Hematopoietic multipotent progenitor cell treated with erythropoietin and hydrocortisone succinate and interleukin-3 and kit ligand, for 4 days (in vitro differentiated cells): ENCODE measurements at places on chromosomes 1 and 21.

DNA sequence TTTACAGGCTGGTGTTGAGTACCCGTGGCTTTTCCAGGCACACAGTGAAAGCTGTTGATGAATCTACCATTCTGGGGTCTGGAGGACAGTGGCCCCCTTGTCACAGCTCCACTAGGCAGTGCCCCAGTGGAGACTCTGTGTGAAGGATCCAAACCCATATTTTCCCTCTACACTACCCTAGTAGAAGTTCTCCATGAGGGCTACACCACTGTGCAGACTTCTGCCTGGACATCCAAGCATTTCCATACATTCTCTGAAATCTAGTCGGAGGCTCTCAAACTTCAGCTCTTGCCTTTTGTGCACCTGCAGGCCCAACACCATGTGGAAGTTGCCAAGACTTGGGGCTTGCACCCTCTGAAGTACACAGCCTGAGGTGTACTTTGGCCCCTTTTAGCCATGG is 227.8 kb downstream of the BACH1 start:
- DNase-seq, result no peak

DNA sequence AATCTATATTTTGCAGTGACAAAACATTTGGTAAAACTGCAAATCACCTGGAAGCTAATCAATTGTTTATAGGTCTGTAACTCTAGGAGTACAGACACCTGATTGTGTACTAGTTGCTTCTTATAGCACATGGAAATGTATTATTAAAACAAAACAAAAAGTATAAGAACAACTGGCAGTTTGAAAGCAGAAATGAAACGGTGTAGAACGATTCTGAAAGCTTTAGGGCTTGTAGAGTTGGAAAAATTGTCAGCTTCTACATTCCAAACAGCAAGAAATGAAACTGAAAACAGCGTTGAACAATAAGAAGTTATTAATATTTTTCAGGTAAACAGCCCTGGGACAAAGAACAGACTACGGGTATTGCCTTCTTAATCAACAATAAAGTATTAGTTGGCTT is 273.3 kb downstream of the OLFM3 start:
- no peak for DNase-seq

- no peak for DNase-seq
These were observed 149.8 kb downstream of the NCAM2 start for GRCh38 chr21:21148009-21148408.

- DNase-seq, result no peak
These were observed 88.4 kb downstream of the PDE4B start for GRCh38 chr1:65881067-65881594.

- DNase-seq, result peak; percentile 86
These were observed 710 bp upstream of the SLC30A1 start for GRCh38 chr1:211579440-211580302.

DNA sequence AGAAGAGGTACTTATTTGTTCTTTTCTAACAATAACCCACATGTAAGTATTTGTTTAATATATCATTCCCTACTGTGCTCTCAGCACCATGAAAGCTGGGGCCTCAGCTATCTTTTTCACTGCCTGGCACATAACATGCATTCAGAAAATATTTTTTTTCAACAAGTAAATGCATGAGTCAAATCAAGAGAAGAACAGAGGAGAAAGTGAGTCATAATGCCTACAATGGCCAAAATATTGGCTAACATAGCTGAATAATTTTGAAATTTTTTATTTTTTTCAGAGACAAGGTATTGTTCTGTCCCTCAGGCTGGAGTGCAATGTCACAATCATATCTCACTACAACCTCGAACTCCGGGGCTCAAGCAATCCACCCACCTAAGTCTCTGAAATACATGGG is 252.2 kb upstream of the ADAMTS5 start:
- no peak for DNase-seq

- peak; percentile 71 for DNase-seq
These were observed 19.2 kb downstream of the CRCT1 start for GRCh38 chr1:152533327-152533938.

GRCh38 chr1:215766521-215766920 is 199.4 kb downstream of the KCTD3 start:
- no peak for DNase-seq

- DNase-seq, result no peak
These were observed 53.0 kb upstream of the CNN3 start for GRCh38 chr1:94979656-94980581.

- no peak for DNase-seq
These were observed 288.7 kb downstream of the SPATA17 start for GRCh38 chr1:217919683-217920388.

DNA sequence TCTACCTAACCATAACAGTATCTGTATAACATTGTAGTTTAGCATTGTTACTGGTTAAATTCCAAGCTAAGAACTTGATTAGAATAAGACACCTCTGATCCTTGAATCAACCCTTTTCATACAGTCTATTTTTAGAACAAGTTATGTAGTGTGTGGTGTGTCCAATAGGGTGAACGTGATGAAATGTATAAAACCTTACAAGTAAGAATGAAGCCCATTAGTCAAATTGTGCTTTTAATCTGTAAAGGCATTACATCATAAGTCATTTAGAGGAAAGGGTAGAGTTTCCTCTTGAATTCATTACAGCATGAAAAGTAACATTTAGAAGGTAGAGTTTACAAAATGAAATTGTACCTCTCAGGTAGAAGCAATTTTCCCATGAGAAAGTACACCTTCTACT is 479.2 kb downstream of the LTN1 start:
- DNase-seq, result no peak

DNA sequence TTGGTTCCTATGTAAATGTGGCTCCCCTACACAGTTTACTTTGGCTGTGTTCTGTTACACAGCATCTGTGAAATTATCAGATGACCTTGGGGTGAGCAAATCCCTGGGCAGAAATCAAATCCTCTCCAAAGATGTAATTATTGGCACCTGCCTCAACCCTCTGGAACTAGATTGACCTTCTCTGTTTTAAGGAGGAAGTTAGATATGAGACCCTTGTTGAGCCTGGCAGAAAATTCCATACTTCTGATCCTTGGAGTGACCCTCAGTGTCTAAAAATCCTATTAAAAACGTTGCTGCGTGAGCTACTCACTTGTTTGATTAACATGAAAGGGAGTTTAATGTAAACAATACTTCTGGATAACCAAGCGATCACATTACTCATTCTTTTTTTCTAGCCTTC is 122.0 kb downstream of the CLIC6 start:
- DNase-seq, result no peak

DNA sequence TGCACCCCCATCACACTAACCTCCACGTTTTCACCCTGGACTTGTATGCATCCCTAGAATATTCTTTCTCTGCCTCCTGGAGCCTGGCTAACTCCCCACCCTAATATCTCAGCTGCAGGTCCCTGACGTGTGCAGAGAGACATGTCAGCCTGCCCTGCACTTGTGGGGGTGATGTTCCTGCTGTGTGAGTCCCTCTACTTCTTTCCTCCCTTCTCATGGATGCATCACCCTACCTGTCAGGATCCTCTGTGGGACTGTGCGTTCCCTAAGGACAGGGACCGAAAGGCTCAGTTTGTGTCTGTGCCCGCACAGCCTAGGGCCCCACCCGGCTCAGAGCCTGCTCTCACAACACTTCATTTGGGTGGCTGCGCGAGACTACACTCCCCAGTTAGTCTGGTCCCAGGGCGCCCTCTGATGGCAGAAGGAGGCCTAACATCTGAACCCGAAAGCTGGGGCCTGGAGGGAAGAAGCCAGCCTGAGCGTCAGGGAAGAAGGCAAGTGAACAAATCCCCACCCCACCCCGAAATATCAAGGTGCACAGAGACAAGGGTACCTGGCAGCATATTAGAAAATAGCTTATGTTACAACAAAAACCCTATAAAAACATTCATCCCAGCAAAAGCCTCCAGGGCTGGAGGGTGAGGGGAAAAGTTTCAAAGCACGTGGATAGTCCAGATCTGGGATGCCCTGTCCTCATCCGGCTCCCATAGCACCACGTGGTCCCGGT is 3.7 kb downstream of the CD52 start:
- DNase-seq, result peak; percentile 96

GRCh38 chr1:104648269-104648691 is 898.6 kb downstream of the AMY1C start:
- peak; percentile 55 for DNase-seq

GRCh38 chr1:1669468-1670440 is 10.9 kb upstream of the CDK11B start:
- DNase-seq, result no peak

- DNase-seq, result no peak
These were observed 130.2 kb downstream of the IFI44 start for GRCh38 chr1:78779831-78780230.

GRCh38 chr1:151968058-151968457 is 25.6 kb downstream of the S100A10 start:
- peak; percentile 85 for DNase-seq

- peak; percentile 43 for DNase-seq
These were observed at the start of gene SLAMF9 for GRCh38 chr1:159953536-159954515. Gene SLAMF9 (minus strand): TSS chr1:159954237. CDS start chr1:159954137, 100 bp downstream.

DNA sequence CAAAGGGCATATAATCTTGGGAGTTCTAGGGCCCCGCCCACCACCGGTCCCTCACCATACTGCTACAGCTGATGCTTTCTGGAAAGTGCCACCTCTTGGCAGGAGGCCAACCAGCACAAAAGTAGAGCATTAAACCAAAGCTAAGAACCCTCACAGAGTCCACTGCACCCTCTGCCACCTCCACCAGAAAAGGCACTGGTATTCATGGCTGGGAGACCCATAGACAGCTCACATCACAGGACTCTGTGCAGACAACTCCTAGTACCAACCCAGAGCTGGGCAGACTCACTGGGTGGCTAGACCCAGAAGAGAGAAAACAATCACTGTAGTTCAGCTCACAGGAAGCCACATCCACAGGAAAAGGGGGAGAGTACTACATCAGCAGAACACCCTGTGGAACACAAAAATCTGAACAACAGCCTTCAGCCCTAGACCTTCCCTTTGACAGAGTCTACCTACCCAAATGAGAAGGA is 10.8 kb downstream of the THEM4 start:
- peak; percentile 50 for DNase-seq

DNA sequence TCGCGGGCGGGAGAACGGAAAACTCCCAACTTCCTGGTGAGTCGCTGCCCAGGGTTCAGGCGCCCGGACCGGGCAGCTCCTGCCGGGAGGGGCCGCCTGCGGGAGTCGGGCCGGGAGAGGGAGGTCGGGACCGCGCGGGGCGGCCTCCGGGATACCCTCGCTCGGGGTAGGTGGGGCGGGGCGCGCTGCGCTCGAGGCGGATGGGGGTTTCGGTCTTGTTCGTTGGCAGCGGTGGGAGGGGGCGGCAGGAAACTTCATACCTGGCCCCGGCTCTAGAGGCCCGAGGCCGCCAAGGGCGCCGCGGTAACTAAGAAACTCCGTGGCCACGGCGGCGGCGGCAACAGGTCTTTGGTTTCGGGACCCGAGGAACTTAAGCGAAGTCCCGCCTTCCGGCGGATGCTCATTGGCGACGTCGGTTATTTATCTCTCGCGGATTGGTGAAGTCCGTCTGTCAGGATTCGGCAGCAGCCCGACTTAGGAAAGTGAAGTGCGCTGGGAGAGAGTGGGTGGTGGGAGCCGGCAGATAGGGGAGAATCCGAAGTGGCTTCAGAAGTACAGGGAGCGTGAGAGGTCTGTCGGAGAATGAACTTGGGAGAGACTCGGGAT is 546 bp downstream of the NEK7 start:
- DNase-seq, result peak; percentile 96

GRCh38 chr1:55423376-55423775 is 208.2 kb upstream of the USP24 start:
- DNase-seq, result no peak

DNA sequence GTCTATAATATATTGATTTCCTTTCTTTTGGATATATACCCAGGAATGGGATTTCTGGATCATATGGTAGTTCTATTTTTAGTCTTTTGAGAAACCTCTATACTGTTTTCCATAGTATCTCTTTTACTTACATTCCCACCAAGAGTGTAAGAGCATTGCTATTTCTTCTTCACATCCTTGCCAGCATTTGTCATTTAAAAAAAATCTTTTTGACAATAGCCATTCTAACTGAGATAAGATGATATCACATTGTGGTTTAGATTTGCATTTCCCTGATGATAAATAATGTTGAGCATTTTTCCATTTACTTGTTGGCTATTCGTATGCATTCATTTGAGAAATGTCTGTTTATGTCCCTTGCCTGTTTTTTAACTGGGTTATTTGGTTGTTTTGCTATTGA is 467.4 kb downstream of the COL11A1 start:
- no peak for DNase-seq

- peak; percentile 77 for DNase-seq
These were observed 152.2 kb downstream of the S1PR1 start for GRCh38 chr1:101388904-101389546.

GRCh38 chr1:31595836-31596736 is 19.8 kb downstream of the TINAGL1 start:
- DNase-seq, result no peak

DNA sequence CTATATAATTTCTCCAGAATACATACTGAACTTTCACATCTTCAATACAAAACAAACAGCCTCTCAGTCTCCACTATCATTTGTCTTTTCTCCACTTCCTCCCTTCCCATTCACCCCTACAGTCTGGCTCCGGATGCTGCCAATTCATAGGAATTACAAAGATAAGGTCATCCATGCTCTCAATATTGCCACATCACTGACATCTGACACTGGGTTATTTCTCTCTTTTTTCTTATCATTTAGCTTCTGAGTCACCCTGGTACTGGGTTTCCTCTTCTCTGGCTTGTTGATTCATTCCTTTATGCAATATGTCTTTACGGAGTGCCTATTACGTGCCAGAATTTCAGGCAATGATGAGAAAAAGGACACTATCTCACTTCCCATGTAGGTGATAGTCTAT is 3.1 kb upstream of the SH3BP5L start:
- peak; percentile 83 for DNase-seq

DNA sequence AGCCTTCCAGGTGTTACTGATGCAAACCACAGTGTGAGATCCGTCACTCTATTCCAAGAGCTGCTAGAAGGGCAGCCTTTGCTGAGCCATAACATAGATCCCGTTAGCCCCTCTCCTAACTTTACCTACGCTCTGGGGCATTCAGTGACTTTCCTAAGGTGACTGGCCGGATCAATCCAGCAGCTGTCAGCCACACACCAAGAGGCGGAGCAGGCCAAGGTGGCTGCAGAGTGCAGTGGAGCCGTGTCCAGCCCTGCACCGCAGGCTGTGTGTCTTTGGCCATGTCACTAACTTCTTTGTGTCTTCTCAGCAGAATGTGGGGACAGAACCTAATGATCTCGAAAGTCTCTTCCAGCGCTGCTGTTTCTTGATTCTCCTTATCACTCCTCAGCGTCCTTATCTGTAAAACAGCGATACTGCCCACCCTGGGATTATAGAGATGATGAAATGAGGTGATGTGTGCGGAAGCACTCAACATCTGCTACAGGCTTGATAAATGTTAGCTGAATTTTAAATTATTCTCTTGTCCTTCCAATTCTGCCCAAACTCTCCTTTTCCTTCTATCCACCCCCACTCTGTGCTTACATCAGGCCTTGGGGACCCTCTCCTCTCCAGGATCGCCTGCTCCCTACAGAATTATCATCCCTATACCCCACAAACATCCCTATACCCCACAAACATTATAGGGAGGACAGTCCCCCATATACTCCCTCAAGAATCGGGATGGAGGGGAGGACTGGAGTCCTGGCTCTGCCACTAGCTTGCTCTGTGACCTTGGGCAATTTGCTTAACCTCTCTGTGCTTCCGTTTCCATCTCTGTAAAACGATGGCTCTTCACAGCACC is 25.8 kb upstream of the LRRN2 start:
- DNase-seq, result peak; percentile 70

GRCh38 chr1:246108278-246108925 is 398.7 kb downstream of the SMYD3 start:
- DNase-seq, result no peak

GRCh38 chr1:11227106-11228077 is 35.0 kb downstream of the MTOR start:
- peak; percentile 37 for DNase-seq

GRCh38 chr1:26684763-26685508 is 10.9 kb upstream of the ARID1A start:
- DNase-seq, result no peak

- peak; percentile 97 for DNase-seq
These were observed at the start of gene GON4L for GRCh38 chr1:155856975-155857930. Gene GON4L (minus strand): TSS chr1:155857214. CDS start chr1:155853780, 3,434 bp downstream.
